ENCODE measurements at places on chromosomes 13 and 19.

DNA sequence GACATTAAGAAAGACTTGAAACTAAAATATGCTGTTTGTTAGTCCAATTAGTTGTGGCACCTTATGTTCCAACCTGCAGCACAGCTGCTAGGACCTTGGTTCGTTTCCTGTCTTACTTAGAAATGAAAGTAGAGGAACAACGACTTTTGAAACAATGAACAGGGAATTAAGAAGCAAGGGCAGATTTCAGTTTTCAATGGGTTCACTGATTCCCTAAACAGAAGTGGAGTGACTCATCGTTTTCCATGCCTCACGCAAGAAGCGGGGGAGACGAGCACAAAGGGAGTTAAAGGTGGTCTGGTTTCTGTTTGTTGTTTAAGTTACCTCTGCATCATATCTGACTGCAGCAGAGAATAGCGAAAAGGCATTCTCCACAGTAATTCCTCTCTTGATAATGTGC lies 44.8 kb downstream of the PHF11 start:
- DNase-seq: no peak

GRCh38 chr19:39416152-39417120 lies 4.0 kb downstream of the PLEKHG2 start:
- DNase-seq: no peak

- DNase-seq: no peak
These were observed 22.6 kb downstream of the KLHL26 start for GRCh38 chr19:18659281-18660050.

DNA sequence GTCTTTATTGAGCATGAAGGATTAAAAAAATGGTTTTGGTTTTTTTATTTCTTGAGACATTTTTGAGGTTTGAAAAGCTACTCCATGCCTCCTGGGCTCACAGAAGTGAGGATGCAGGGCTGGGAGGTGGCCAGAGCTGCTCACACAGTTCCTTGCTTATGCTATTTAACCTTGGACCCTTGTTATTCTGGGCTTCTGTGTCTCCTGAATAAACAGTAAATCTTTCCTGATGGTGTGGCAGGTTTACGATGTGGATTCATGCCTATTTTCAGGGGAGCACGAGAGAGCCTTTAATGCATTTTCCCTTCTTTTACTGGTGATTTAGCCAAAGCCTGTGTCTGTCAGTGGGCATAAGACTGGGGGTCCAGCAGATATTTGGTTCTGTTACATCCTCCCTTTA lies 34.3 kb upstream of the PCDH8 start:
- DNase-seq: no peak

DNA sequence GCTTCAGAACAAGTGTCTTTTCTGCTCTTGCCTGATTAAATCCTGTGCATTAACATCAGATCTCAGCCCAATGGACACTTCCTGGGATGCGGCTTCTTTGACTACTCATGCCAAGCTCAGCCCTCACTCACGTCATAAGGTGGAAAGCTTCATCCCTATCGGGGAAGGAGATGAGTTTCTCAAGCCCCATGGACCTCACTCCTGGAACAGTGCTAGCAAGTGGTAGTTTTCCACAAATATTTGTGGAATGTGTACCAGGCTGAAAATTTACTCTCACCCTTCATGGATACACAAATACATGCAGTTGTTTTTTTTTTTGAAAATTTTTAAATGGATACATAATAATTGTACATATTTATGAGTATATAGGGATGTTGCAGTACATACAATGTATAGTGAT lies 34.6 kb upstream of the FARP1 start:
- DNase-seq: no peak

GRCh38 chr13:45231722-45232121 lies 30.9 kb upstream of the KCTD4 start:
- DNase-seq: no peak

DNA sequence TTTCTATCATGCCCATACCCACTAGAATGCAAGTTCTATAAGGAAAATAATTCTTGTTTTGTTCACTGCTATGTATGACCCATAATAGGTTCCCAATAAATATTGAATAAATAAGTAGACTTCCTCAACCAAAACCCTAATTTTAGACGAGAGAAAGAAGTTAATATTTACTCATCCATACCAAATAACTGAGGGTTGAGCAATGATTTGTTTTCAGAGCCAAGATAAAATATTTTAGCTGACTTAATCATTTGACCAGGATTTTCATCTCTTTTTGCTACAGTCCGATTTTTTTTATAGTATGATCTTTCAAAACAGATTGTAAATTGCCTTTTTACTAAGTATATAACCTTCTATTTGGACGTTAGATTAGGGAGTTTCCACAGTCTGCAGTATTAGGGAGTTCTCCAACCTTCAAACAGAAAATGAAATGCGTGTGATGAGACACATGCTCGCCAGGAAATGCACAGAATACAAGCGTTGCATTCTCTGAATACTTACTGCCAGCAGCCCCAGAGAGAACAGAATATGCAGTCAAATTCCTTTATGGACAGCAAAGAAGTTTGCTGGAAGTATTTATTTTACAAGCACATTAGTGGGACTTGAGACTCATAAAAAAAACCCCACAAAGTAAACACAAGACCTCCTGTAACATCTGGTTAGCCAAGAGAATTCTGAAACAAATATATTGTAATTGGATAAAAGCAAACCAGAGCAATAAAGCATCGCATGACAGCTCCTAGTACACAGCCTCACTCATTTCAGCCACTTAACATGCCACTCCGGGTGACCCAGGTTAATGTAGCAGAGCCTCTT lies 230.0 kb downstream of the MYO16 start:
- DNase-seq: peak; percentile 8

DNA sequence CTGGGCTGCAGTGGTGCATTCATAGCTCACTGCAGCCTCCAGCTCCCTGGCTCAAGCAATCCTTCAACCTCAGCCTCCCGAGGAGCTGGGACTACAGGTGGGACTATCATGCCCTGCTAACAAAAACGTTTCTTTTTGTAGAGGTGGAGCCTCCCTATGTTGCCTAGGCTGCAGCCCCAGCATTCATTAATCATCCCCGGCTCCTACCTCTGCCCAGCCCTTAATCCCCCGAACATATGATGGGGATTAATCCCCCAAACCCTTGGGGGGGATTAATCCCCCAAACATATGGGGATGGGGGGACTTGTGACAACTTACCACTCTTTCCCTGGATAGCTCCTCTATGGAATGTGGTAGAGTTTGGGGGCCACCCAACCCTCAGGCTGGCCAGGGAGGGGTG lies 45.9 kb downstream of the SUGP2 start:
- no peak for DNase-seq

DNA sequence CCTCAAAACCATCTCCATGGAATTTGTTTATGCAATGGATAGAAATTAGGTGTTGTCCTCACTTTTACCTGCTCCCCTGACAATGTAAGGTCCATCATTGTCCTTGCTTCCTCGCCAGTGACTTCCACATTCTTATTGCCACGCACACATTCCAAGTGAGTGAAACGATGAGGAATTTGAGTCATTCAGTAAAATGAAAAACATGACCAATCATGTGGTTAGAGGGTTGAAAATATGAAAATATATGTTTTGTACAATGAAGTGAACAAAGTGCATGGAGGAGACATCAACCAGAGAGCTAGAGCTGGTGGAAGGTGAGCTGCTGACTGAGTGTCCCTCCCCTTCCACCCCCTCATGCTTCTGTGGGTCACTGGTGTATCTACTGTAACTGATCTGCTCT lies 91.7 kb downstream of the ATP8A2 start:
- no peak for DNase-seq

GRCh38 chr13:28744091-28744536 lies 25.3 kb upstream of the SLC46A3 start:
- DNase-seq: no peak

GRCh38 chr19:51094696-51095279 lies 12.1 kb upstream of the KLK14 start:
- peak; percentile 29 for DNase-seq

DNA sequence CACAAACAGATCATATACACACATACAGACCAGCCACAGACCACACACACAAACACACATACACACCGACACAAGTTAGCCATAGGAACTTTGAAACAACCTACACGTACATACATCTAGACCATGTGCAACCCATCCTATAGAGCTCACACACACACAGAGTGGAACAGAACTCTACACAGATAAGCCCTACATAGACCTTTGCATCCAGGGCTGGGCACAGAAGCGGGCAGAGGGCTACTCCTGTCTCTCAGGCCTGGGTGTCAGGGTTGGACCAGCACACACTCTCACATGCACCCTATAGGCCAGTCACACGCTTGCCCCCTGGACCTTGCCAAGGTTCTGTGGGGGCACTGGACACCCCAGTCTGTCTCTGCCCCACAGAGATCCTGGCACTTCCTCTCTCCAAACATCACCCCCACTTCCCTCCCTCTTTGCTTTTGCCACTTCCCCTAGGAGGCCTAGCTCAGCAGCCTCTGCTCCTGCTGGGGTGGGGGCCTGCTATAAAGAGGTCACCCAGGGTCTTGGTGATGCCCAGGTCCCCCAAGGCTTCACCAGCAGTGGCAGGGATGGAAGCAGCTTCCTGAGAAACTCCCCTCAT lies 5.8 kb upstream of the JUNB start:
- DNase-seq: peak; percentile 83

DNA sequence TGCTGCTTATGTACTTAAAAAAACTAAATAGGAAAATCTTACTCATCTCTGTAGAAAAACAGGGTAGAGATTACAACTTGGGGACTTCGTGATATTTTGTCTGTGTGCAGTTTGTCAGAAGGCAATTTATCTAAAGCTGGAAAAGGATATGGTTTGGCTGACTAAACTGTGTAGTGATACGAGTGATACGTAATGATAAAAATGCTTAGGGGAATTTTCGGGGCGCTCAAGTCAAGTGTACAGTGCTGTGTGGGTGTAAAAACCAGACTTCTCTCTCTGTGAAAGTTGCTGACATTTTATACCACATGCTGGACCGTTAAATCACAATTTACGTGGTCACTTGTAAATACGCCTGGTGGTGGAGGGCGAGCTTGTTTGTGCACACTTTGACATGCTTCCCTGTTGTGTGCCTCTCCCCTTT lies 221.7 kb downstream of the KCNRG start:
- no peak for DNase-seq

GRCh38 chr19:31500197-31500830 lies 151.1 kb upstream of the TSHZ3 start:
- no peak for DNase-seq

DNA sequence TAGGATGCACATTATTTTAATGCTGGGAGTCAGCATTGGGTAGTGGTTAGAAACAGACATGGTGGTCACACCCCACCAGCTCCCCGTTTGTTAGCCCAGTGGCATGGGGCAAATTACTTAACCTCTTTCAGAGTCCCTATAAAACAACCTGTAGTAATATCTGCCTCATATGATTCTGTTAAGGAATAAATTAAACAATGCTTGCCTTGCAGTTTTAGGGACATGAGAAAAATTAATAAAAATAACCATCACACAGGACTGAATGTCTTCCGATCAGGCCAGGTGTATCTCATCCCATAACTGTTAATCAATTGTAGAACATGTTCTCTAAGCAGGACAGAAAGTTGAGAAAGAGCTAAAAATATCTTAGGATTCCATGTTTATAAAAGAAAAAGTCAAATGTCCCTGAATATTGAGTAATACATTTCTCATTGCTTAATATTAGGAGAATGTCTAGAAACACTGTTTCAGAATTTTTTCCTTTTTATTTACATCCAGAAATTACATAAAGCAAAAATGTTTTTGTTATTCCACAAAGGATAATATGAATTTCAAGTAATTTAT lies 196.5 kb downstream of the GPC6 start:
- no peak for DNase-seq

DNA sequence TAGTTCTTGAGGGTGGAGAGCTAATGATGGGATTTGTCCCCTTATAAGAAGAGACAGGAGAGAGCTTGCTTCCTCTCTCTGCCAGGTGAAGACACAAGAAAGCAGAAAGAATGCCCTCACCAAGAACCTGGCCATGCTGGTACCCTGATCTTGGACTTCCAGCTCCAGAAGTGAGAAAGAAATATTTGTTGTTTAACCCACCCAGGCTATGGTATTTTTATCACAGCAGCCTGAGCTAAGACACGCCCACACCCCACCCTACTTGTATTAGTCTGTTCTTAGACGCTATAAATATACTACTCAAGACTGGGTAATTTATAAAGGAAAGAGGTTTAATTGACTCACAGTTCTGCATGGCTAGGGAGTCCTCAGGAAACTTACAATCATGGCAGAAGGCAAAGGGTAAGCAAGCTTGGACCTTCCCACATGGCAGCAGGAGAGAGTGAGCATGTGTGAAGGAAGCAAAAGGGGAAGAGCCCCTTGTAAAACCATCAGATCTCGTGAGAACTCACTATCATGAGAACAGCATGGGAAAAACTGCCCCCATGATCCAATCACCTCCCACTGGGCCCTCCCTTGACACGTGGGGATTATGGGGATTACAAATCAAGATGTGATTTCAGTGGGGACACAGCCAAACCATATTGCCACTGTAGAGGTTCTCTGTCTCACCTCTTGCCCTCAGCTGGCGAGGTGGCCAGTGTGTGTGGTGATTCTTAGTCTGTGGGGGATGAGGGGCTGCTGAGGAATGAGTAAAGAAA lies 57.4 kb upstream of the RCBTB2 start:
- peak; percentile 70 for DNase-seq

GRCh38 chr19:23525276-23525852 lies 130.1 kb upstream of the ZNF91 start:
- peak; percentile 73 for DNase-seq

DNA sequence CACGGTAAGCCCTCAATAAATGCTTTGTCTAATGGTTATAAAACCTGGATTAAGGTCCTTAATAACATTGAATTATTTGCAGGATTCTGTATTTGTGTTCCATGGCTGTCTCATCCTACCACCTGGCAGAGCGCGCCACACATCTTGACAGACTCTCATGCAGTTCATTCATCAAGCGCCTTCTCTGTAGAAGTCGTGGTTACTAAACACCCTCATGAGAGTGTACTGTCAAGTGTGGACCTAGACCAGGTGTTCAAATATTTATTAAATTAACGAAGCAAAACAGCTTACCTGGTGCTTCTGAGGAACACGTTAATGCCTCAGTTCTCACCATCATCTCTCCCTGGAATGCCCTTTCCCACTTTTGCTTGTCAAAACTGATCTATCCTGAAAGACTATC lies 13.1 kb upstream of the FBXL3 start:
- no peak for DNase-seq

GRCh38 chr13:22102271-22102670 lies 431.4 kb downstream of the FGF9 start:
- no peak for DNase-seq

DNA sequence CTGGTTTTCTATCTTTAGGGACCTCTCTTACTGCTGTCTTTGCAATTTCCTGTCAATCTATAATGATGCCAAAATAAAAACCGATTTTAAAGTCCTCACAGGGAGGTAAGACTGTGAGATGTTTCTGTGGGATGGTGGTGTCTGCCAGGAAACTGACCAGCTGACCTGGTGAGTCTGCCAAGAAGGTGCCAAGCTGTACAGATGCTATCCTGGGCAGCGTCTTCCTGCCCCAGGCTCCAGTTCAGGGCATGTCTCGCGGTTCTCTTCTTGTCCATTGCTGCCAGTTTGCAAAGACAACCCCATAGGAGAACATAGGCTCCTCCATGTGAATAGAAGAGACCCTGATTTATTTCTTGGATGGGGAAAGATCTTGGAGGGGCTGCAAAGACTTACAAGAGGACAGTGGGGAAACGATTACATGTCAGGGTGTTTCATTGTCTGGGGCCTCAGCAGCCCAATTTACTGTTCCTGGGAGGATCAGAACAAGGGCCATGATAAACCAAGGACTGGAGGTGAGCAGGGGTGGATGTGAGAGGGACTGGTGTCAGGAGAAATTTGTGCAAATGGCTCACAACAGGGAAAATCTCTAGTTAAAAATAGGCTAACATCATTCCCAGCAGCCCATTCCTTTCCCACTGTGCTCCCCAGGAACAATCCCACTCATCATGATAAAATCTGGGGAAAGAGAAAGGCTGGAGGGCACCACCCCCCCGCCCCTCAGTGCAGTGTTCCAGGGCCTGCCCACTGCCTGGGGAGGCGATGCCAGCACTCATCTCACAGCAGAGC lies 42.7 kb upstream of the VSTM2B start:
- no peak for DNase-seq

Data from small intestine (tissue), 16 donors.